ENCODE measurements at places on chromosomes 3 and 15.

GRCh38 chr3:108791473-108791872 is 31.1 kb upstream of the TRAT1 start:
- no peak for DNase-seq

DNA sequence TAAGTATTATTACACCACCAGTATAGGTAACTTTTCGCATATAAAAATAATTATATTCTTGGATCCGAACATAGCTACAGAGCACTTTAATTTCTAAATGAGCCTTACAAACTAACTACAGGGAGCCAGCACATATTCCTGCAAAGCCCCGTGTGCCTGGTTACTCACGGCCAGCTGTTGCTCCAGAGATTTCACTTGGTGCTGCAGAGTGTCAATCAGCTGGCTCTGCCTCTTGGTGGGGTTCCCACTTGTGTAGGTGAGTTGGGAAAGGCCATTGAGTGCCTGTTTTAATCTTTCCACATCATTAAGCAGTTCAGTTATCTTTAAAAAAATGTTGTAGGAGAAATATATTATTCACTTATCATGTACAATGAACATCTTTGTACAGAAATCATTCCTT is 98.9 kb downstream of the UACA start:
- no peak for DNase-seq

DNA sequence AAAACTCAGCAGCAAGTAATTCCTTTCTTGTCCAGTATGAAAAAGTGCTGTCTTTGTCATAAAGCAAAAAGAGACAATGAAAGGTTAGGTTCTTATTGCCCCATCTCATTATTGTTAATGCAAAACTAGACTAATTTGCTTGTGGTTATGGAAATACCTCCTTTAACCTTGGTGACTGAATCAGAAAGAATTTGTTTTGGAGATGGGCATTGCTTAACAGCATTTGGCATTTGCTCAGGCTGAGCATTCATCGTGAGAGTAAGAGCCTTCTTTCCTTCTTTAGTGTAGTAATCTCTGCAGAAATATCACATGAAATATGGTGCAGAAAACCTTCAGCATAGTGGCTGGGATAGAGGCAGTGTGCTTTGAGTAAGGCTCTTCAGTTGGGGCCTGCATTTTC is 103.1 kb downstream of the CNTN6 start:
- no peak for DNase-seq

DNA sequence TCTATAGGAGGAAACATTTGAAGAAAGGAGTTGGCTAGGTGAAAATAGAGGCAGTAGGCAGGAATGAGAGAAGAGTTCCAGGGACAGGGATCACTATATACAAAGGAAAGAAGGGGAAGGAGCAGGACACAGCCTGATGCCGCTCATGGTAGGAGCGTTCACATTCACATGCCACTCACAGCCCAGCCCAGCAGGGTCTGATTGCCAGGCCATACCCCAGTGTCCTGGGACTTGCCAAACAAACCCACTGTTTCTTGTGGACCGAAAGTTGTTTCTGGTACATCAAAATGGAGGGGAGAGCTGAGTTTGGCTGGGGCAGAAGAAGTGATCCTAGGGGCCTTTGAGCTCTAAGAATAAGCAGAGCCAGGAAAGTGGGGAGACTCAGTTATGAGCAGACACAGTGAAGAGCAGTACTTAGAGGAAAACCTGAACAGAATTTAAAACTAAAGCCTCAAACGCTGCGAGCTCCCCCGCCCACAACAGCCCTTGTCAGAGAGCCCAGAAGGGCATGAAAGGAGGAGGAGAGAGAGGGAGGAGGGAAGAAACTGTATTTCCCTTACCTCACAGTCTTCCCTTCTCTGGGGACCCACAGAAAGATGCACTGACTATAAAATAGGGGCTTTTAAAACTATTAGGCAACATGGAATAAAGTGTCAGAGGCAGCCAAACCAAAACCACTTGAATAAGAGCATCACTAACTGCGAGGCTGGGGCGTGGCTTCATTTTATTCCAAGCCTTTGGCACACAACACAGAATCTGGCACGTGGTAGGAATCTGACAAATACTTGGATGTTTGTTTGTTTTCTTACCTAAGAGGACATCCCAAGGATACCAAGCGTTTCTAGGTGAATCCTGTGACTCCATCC is 129.0 kb downstream of the RPL22L1 start:
- DNase-seq, result no peak

DNA sequence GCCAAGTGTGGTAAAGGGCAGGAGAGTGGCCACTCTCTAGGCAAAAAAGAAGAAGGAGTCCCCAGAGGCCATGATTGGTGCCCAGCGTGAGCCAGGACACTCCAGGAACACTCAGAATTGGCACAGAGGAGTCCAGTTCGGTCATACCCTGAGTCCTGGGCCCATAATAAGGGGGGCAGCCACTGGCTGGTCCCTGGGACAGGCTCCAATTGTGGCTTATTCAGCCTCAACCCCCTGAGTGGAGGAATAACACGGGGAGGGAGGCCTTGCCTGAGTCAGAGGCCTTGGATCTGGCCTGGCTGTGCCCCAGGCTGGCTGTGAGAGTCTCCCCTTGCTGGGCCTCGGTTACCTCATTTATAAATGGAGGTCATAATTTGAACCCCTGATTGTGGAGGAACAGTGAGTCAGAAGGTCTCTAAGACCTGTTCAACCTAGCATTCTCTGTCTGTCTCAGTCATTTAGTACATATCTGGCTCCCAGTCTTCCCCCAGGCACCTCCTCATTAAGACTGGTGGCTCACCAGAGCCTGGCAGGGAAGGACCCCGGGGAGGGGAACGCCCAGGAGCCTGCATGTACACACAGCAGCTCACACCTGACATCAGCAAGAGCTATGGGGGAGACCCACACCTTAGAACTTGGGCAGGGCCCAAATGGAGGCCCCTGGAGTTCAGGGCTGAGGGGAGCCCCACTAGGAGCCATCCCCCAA is 95.9 kb upstream of the ATP2B2 start:
- DNase-seq, result no peak

DNA sequence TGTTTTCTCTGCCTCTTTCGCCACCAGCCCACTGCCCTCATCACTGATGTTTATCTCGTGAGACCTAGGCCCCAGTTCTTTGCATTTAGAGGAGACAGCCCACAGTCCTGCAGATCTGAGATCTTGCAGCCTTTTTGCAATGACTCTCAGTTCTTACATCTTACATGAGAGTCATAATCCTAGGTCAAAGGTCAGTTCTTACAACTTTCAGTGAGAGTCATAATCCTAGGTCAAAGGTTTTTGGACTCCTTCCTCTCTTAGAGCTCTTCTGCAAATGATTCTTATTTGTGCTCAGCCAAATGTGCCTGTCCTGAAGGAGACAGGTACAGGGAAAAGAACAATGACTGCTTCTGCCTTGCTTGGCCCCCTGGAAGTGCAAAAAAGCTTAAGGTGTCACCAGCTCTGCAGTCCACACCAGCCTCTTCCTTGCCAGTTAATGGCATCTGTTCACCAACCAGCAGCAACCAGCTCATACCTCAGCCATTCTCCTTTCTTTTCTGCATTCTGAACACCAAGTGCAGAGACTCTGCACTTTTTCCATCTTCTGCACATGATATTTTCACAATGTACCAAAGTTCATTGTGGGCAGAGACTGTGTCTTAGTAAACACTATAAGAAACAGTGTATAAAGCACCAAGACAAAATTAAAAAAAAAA is 67.1 kb downstream of the ABHD5 start:
- no peak for DNase-seq

- DNase-seq, result no peak
These were observed 1.8 kb upstream of the STT3B start for GRCh38 chr3:31530960-31531335.

GRCh38 chr3:27723001-27723445 is 900 bp upstream of the EOMES start:
- no peak for DNase-seq

DNA sequence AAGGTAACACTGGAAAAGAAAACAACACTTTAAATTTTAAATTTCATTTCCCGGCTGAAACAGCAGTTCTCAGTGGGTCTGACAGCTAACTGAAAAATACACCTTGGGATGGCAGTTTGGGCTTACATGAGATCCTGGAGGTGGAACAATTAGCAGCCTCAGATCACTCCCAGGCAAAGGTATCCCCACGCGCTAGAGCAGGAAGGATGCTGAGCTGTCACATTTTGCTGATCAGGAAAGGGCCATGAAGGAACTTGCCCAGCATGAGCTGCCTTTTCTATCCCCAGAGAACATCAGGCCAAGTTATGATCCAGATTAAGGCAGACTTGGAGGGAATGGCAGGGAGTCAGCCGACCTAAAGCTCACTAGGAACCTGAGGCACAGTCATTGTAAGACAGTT is 204.8 kb upstream of the SLC2A2 start:
- DNase-seq, result no peak

DNA sequence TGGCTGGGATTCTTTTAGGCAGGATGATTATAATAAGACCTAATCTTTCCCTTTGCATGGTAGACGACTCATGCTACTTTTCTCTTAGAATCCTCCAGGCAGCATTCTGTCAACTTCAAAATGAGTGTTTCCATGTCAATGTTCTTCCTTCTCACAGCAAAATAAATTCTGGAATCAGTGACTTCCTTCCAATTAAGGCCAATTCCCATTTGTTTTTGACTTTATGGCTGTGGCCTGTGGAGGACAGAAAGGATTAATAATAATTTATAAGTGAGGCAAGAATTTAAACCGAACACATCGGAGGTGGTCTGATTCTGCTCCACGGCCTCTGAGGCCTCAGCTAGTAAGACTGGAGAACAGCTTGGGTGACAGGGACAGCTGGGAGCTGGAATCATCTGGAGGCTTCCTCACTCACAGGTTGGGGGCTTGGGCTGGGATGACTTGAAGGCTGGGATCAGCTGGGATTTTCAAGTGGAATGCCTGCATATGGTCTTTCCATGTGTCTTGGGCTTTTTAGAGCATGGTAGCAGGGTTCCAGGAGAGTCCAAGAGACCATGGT is 241.8 kb upstream of the MCTP2 start:
- no peak for DNase-seq

- DNase-seq, result no peak
These were observed 162.4 kb downstream of the ATG7 start for GRCh38 chr3:11434563-11435096.

DNA sequence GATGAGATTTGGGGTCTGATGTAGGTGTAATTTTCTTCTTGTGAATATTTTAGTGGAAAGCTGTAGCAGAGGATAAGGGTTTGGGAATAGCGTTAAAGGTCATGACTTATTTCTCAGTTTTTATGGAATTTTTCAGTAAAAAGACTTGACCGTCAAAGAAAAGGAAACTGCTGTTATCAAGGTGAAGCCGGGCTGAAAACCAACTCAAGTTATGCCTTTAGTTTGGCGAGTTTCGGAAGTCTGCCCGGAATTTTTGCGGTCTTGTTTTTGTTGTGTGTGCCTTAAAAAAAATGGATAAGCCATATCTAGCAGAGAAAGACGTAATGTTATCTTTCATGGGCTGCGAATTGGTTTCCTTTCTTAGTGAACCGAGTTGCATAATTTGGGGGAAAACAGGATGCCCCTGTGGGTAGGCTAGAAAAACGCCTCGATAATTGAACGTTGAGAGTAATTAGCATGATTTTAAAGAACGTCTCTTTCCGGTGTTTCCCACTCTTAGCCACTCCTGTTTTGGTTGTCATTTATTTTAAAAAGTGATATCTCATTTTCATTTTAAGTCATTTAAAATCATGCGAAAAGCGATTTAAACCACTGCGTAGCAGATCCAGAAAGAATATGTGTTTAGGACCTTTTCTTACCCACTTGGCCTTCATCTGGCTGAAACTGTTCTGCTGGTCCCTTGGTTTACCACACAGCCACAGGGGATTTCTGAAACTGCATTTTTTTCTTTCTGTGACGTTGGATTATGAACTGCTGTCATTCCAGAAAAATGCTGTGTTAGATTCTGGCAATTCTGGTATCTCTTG is 1.1 kb downstream of the NFKBIZ start:
- no peak for DNase-seq

DNA sequence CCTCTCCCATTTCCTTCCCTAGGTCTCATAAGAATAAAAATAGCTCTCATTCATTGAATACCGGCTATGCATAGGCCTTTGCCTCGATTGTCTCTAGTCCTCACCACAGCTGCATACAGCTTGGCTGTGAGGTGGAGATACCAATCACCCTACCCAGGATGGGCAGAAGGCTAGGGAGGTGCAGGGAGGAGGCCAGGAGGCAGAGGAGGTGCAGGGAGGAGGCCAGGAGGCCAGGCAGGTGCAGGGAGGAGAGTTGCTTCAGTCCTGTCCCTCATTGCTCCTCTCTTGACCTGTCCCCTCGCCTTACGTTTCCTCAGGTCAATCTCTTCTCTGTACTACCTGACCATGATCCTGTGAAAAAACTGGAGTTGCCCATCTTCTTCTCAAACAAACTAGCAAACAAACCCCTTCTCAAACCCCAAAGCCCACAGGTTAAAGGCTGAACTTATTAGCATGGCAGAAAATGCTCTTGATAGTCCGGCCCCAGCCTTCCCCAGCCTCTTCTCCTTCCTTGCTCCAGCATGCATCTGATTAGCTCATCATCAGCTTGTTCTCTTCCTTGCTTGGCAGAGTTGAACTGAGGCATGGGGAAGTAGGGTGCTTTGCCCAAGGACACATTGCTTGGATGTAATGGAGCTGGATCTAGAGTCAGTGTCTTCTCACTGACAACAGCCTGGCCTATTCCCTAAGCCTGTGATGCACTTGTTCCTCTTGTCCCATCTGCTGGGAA is 15.8 kb downstream of the PODXL2 start:
- DNase-seq, result no peak

- DNase-seq, result no peak
These were observed 185.9 kb downstream of the MEGF11 start for GRCh38 chr15:66067687-66068086.

- no peak for DNase-seq
These were observed 25.4 kb downstream of the HES1 start for GRCh38 chr3:194161131-194162045.

GRCh38 chr3:159831466-159831865 is 157.2 kb upstream of the IL12A start:
- DNase-seq, result no peak

GRCh38 chr3:177591379-177591778 is 394.1 kb upstream of the TBL1XR1 start:
- no peak for DNase-seq

GRCh38 chr15:69096196-69096595 is 64.2 kb upstream of the GLCE start:
- DNase-seq, result no peak

DNA sequence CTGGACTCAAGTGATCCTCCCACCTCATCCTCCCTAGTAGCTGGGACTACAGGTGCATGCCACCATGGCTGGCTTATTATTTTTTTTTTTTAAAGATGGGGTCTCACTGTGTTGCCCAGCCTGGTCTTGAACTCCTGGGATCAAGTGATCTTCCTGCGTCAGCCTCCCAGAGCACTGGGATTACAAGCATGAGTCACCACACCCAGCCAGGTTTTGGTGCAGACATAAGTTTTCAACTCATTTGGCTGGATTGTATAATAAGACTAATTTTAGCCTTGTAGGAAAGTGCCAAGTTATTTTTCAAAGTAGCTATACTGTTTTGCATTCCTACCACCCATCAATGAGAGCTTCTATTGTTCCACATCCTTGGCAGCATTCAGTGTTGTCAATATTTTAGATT is 32.1 kb downstream of the BUB1B start:
- DNase-seq, result no peak

DNA sequence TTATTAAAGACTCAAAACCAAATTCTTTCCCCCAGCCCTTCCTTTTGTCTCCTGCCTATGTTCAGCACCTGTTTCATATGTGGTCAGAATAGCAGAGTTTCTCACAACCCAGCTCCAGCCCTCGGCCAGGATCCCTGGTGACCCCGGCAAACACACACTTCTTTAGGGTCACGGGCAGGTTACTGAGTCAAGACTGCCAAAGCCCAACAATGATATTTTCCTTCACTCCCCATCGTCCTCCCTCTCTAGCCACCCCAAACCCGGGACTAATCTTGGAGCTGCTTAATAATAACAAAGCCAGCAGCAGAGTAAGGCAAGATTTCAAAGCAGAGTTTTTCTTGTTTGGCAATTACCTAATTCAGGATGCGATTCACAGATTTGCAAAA is 25.5 kb downstream of the RARB start:
- no peak for DNase-seq

Data from neuronal stem cell (in vitro differentiated cells).